Central memory CD4-positive, alpha-beta T cell (primary cell): ENCODE measurements at places on chromosomes 11 and 22.

DNA sequence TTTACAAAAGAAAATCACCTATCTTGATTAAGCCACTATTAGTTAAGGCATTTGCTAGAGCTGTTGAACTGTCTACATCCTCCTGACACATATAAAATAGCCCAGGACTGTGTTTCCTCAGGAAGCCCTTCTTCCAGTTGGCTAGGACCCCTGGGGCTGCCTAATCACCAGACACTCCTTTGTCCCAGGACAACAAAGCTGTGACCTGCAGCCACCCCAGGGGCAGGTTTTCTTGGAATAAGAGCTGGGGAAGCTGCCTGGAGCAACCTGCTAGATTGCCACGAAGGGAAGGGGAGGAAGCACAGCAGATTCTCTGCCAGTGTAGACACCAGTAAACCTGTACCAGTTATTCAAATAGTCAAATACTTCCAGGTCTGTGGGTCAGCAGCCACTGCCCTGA, 17.6 kb downstream of the CHST1 start:
- DNase-seq, result no peak

DNA sequence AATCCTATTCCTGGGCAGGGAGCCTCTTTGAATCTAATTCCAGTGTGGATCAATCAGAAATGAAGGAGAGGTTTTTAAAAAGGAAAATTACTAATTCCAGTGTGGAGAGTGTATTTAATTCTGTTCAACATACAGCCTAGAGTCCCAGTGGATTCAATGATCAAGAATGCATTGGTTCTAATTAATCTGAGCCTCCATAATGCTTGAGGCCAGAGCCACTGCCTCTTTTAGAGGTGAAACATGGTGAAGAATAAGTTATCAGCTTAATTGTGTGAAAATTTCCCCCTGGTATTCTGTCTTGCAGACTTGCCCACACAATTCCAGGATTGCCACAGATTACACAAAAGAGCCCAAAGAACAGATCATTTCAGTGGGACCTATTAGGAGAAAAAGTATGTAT, 87.7 kb downstream of the TECTA start:
- no peak for DNase-seq

DNA sequence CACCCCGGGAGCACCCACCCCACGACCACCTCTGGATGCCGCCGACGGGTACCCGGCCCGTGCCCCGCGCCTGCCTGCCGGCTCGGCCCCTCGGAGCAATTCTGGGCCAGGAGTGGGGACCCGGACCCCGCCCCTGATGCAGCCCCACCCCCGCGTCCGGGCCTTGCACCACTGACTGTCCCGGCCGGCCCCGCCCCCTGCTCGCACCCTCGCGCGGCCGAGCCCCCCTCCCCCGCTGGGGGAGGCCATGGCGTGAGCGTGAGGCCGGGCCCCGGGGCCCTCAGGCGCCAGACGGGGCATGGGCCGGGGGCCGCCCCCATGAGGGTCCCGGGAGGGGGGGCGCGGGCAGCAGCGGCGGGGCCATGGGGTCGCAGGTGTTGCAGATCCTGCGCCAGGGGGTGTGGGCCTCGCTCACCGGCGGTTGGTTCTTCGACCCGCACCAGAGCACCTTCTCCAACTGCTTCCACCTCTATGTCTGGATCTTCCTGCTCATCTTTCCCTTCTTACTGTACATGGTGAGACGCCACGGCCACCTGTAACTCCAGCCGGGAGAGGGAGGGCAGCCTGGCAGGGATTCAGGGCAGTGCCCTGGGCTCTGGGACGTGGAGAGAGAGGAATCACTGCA, 486 bp downstream of the PCNX3 start:
- no peak for DNase-seq

GRCh38 chr22:21642584-21643448, 714 bp downstream of the SDF2L1 start:
- peak; percentile 52 for DNase-seq

DNA sequence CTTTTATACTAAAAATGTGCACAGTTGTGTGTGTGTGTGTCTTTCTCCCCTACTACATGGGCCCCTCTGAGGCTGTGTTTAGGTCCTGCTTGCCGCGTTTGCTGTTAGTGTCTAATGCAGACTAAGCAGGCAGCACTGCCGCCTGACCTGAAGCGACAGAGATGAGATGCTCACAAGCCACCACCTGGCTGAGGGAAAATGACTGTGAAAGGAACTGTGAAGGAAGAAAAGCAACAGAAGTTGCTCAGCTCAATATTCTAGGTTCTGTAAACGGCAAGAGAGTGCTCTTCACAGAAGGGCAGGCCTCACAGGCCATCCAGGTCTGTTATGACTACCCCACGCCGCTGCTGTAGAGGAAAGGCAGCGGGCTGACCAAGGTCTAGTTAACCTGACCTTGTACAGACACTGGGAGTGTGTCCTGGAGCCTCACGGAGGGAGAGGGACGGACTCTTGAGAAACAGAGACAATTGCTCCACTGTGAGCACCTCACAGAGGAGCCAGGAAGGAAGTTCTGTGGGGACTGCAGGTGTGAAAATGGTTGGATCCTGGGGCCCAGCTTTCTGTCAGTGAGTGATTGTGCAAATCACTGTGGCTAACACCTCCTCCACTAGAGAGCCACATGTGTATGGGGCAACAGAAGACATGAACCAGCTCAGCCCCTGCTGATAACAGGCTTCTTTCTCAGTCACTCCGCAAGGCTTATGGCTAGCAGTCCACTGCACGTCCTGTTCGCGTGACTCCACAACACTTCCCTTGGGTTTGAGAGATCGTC, 31.3 kb upstream of the YPEL1 start:
- peak; percentile 61 for DNase-seq

DNA sequence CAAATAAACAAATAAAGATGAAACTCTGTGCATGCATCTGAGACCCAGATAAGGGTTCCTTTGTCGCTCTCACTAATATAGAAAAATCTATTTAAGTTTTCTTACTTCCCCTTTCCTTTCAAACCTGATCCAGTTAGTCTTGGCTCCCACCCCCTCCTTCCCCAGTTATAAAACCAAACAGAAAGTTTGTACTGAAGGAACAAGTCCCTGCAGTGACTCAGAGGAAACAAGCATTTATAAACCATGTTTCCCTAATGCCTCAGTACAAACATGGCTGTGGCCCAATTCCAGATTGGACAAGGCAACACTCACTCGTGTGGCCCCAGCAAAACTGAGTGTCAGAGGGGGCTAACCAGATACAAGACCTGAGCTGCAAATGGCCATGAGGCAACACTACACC, 65.5 kb upstream of the ARHGAP20 start:
- DNase-seq, result no peak

GRCh38 chr11:1924646-1925372, 5.3 kb downstream of the TNNT3 start:
- DNase-seq, result no peak

DNA sequence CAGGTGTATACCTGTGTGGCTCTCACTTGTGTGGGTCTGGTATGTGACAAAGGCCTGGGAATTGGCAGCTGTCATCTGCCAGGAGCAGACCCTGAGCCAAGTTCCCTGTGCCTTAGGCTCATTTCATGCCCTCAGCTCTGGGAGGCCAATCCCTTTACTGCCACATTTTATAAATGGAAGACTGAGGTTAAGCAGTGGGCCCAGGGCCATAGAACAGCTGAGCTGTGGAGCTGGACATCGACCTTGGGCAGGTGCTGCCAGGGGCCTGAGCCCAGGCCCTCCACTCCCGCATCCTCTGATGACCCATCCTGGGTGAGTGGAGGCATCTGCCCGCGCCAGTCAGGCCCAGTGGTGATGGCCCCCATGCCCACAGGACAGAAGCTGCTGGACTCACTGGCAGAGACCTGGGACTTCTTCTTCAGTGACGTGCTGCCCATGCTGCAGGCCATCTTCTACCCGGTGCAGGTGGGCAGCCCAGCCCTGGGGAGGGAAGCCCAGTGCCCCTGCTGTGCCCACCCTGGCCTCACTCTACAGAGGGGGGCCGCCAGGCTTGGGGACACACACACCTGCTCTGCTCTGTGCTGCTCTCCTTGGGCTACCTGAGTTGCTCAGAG, 20.9 kb upstream of the ARHGAP8 start:
- DNase-seq, result no peak

GRCh38 chr11:35723493-35723892, 60.9 kb downstream of the TRIM44 start:
- no peak for DNase-seq

- DNase-seq, result no peak
These were observed 793.3 kb upstream of the ARHGAP42 start for GRCh38 chr11:99893811-99894210.

DNA sequence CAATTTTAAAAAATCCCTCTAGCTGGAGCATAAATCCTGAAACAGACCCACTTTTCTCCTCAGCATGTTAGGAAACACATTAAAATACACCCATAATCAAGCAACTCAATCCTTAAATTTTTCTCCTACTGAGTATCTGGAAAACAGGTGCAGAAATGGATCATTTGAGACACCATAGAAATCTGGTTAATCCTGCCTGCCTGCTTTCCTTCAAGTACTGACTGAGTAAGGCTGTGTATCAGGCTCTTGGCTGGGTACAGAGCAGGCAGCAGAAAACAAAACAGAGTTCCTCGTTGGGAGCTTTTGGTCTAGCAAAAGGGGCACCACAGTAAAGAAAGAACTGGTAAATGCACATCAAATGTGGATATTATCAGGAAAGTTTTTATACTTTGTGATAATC, 1.9 kb downstream of the KCNQ1OT1 start:
- no peak for DNase-seq

DNA sequence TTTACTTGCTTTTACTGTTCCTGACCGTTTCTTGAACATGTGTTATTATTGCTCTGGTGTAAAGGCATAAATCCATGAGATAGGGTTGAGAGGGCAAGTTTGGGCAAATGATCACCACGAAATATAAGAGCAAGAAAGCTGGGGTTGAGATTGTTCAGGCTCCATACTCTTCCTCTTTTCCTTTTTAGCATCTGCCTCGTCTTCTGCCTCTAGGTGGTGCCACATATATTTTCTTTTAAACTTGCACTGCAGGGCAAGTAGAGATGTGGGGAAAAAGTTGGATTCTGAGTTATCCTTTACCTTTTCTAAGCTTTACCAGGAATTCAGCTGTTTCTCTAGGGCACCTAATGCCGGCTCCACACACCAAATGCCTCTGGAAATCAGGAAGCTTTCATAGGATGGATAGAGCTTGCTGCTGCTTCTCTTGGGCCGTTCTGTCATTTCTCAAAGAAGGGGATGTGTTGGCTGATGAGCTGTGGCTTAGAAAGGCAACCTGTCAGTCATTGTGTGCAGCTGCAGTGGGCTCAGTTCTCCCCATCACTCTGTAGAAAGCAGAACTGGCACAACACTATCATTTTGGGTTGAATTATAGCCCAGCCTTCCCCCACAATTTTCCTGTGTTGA, 98.2 kb downstream of the LDLRAD3 start:
- DNase-seq, result no peak

DNA sequence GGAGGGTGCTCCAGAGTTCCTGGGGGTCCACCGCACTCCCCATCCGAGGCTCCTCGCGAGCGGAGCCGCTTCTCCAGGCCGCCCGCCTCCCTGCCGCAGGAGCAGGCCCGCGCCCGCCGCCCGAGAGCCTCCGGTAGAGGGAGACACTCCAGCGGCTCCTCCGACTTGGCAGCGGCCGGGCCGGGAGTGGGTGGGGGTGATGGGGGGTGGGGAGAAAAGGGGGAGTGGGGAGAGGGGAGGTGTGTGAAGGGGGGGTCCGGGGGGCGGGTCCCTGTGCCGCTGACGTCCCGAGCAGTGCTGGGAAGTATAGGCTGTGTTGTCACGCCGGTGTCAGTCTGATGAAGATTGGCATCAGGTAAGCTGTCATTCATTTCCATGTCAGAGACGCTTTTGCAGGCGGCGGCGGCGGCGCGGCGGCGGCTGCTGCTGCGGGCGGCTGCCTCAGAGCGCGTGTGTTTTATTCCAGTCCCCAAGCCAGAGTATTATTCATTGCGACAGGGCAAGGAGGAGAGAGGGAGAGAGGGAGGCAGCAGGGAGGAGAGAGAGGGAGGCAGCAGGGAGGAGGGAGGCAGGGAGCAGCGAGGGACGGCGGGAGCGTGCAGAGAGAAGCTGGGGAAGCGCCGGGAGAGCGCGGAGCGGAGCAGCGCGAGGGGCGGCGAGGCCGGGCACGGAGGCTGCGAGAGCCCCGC, at the start of gene PKNOX2:
Gene PKNOX2 (plus strand): TSS at position 330 of the 689 bp plus-strand sequence. CDS start 186,555 bp downstream, outside the sequence.
- DNase-seq, result peak; percentile 48

GRCh38 chr11:1508491-1508891, 21.9 kb upstream of the MOB2 start:
- no peak for DNase-seq

- no peak for DNase-seq
These were observed 130.7 kb downstream of the SNX19 start for GRCh38 chr11:130785380-130786116.

- no peak for DNase-seq
These were observed 85.7 kb upstream of the LIN7C start for GRCh38 chr11:27592098-27592780.

GRCh38 chr11:23263466-23263865, 403.2 kb upstream of the CCDC179 start:
- DNase-seq, result no peak

- no peak for DNase-seq
These were observed 186.0 kb upstream of the CTSC start for GRCh38 chr11:88523386-88524071.

- DNase-seq, result peak; percentile 32
These were observed 101.0 kb downstream of the GGTLC2 start for GRCh38 chr22:22745225-22746060.

DNA sequence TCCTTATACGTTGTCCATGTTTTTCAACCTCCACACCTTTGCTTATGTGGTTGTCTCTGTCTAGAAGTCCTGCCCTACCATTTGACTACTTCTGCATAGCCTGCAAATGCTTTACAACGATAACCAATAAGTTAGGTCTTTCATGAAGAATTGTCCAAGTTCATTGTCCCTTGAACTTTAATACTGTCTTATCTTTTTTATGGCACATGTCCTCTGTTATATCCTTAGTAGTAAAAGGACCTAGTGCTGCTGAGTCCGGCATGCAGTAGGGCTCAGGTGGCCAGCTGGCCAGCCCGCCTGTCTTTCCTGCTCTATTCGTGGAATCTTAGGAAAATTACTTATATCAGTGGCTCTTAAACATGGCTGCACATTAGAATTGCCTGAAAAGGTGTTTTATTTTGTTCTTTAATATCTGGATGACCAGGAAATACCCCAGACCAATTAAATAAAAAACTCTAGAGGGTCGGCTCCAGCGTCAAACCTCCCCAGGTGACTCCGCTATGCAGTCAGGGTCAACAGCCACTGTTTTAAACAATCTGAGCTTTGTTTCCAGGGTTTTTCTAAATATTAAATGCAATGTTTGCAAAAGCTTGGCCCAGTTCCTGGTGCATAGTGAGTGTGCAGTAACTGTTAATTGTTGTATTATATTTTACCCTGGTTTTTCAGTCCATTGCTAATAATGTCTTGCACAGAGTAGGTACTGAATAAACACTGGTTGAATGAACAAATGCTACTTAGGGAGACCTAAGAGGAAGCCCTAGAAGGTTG, 64.6 kb upstream of the SESN3 start:
- no peak for DNase-seq

- DNase-seq, result no peak
These were observed 18.5 kb downstream of the CLDN5 start for GRCh38 chr22:19505735-19506126.
